Stimulated activated CD4-positive, alpha-beta T cell treated with anti-CD3 and anti-CD28 coated beads, TNF-alpha, amount 100 ng/mL, for 4 hours (primary cell): ENCODE measurements at places on chromosomes 6 and 20.

DNA sequence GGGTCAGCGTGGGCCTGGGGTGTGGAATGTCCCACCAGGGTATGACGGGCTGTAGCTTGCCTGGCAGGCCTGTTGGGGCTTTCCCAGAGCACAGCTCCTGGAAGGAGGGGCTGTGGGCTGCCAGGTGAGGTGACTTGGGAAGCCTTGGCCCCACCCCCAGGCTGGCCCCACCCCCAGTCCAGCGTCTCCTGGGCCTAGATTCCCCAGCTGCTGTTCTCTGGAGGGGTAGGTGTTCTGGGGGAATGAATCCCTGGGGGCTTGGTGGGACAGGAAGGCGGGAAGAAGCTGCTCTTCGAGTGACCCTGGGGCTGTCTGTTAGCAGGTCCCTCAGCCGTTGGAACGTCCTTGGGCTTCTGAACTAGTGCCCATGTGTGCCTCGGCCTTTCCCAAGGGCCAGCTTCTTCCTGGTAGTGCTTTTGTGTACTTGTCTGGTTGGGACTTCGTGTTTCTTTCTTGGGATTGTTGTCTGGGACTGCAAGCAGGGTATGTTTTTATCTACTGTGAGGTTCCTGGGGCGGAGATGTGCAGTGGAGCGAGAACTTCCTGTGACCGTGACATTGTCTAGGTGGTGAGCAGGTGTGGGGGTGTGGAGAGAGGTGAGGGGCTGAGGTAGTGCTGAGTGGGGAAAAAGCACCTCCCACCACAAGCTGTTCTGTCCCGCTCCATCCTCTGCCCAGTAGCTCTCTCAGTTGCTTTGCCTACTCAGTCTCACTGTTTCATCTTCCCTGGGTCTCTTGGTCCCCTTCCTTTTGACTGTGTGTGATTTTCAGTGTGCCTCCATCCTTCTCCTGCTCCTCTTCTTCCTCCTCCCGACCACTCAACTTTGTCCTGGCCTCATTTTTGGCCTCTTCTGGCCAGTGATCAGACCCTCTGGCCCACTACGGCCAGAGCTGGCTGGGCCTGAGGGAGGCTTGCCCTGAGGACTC is 1.3 kb upstream of the DDR1 start:
- DNase-seq: no peak

- no peak for DNase-seq
These were observed 11.8 kb upstream of the AP5S1 start for GRCh38 chr20:3808544-3808943.

DNA sequence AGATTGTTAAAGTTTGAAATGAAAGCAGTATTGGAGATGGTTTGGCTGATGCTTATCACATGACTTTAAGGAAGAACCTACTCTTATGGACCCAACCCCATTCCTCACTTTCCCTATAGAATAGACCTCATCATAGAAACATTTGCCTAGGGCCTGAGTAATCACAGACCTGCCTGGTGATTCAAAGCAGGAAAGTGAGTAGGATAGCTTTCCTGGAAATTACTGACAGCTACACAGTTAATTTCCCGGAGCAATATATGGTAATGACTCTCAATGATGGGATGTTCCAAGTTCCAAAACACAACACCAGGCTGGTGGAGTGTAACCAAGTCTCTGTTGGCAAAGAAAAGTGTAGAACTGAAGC is 233.8 kb downstream of the SIM1 start:
- no peak for DNase-seq

DNA sequence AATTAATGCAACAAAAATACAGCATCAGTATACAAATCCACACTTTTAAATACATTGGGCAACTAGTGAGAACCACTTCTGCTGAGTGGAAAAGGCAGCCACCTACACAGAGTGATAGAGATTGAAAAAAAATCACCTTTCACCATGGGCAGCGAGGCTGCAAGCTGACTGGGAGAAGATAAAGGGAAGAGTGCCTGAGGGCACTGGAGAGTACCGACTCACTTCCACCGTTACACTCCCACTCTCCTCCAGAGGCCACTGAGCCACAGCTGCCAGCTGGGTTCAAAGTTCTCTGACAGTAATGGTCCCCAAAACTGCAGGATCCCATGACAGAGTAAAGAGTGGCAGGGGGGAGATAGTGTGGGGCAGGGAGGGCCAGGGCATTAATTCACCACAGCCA is 24.1 kb downstream of the PXT1 start:
- no peak for DNase-seq

- no peak for DNase-seq
These were observed 191.3 kb downstream of the ESR1 start for GRCh38 chr6:151998784-151999183.

DNA sequence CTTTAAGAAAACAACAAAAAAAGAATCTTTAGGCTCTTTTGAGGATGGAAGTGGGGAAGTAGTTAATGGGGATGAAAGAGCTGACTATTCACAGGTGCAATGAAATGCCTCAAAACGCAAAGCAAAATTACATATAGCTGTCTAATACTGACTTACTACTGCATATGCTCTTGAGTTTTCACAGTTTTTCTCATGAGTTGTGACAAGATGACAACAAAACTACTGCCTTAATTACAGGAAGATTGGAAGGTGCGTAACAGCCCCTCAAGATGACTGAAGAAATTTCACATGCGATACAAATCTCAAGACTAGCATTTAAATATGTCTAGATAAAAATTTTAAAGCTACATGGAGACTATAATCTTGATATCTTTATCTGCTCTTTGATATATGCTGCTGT is 547.8 kb upstream of the POU3F2 start:
- no peak for DNase-seq

DNA sequence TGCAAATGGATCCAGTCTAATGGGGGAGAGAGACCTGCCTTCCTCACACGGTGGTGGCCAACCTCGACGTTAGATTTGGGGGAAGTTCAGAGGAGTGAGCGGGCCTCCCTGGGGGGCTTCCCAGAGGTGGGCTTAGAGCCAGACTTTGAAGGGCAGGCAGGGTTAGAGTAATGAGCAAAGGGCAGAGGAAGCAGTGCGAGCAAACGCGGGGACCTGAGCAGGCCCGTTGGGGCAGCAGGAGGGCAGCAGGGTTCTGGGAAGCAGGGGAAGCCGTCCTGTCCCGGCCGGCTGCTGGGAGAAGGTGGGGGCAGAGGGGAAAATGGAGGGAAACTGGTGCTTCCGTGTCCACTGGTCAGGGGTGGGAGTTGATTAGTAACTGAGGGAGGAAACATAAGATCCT is 212.7 kb upstream of the QKI start:
- DNase-seq: no peak

GRCh38 chr6:91487696-91488392 is 901.0 kb upstream of the MAP3K7 start:
- DNase-seq: no peak

GRCh38 chr6:84333842-84334241 is 106.4 kb upstream of the CEP162 start:
- DNase-seq: no peak

- no peak for DNase-seq
These were observed 35.8 kb downstream of the NEDD9 start for GRCh38 chr6:11196511-11197174.

DNA sequence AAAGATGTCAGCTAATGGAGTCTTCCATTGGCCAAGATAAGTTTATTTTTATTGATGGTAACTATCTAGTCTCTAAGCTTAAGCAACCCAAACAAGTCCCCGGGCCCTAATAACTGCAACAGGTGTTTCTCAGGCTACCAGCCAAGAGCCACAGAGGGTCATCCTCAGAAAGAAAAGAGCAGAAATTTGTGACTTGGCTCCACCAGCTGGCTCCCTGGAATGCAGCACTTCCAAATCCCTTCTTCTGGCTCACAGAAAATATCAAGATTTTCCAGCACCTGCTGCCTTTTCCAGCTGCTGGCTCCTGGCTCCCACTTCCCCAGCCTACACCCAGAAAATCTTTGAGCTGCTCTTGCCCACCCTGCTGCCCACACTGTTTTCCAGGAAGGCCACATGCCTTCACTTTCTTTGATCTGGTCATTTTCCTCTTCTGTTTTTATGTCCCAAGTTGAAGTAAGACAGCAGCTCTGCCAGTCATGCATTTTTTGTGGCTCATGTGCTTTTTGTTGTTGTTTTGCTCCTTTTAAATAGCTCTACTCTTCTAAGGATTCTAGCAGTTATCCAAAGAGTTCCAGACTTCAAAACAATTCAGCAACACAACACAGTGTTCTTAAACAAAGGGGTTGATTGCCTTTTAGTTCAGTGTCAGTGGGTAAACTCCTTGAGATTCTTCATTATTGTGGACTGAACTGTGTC is 151.0 kb upstream of the SMLR1 start:
- no peak for DNase-seq

- no peak for DNase-seq
These were observed 26.8 kb upstream of the PRDM1 start for GRCh38 chr6:106059331-106059730.
